ENCODE measurements at places on chromosomes 2 and 18.

- DNase-seq, result no peak
These were observed 95.1 kb downstream of the ASB1 start for GRCh38 chr2:238521870-238522269.

DNA sequence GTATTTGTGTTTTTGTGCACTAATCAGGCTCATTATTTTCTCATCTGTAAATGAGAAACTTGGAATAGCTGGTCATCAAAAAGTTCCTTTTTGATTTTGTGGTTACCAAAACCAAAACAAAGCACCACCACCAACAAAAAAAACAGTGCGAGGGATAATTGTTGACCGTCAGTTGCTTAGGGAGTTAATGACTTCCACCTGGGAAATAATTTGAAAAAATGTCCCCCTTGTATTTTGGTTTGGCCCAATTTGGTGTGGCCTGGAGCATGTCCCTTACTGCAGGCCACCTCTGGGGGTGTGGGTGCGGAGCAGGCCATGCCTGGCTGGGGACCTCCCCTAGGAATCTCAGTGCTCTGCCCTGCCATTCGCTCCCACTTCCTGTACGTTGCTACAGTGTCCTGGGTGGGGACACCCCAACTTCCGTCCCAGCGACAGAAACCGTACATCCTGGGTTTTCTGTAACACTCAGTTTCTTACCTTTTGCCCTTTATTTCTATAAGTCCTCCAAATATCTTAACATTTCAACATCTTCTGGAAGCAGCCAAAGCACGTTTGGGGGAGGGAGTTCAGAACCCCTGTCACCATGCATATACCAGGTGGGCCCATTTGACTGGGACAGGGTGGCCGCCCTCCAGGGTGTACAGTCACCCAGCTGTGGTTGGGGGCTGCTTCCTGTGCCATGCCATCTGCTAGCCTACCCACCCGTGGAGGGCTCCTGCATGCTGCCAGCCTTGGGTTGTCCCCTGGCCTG, 31.3 kb downstream of the NCK2 start:
- no peak for DNase-seq

GRCh38 chr2:40584432-40584831, 132.5 kb upstream of the SLC8A1 start:
- DNase-seq, result no peak

DNA sequence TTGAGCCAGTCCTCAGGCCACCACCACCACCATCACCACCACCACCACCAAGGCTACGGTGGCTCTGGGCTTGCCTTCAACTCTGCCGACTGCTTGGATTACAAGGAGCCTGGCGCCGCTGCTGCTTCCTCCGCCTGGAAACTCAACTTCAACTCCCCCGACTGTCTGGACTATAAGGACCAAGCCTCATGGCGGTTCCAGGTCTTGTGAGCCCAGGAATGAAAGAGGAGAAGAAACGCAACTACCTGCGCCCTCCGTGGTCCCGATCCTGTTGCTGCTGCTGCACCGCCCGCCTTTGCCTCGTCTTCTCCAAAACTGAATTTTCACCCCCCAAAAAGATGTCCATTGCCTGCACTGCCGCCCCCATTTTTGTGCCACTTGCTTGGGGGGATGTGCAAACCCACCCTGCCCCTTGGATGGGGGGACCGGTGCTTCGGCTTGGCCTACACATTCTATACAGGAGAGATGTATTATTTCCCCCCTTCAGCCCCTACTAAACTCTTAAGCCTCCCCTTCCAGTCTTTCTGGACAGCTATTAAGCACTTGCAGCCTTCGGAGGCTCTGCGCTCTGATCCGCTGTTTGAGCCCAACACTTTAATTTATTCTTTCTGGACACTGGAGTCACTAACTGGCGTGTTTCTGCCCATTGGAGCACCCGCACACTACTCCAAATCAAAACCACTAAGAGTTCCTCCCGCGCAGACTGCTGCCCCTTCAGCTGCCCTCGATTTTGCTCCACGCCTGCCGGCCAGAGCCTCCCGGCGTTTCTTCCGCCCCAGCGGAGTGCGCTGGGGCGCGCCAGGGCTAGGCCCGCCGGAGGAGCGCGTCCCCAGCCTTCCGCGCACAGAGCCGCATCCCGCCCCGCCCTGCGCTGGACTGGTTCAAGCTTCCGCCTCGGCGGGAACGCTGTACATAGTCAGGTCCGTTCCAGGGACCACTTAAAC, 5.7 kb downstream of the OTX1 start:
- DNase-seq, result no peak

GRCh38 chr2:3427272-3427671, 47.8 kb downstream of the TRAPPC12 start:
- no peak for DNase-seq

DNA sequence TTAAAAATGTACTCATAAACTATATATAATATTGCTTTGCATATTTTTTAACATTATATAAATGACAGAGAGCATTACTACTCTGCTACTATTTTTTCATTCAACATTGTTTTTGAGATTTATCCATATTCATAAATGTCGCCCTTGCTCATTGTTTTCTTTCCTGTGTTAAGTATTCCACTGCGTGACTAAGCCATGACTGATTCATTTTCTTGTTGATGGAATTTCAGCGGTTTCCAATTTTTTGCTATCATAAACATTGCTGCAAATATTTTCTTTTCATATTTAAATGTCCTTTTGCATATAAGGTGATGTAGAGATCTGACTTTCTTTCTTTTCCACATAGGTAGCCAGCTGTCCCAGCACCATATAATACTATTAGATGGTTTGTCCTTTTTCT, 57.6 kb downstream of the SFXN5 start:
- no peak for DNase-seq

DNA sequence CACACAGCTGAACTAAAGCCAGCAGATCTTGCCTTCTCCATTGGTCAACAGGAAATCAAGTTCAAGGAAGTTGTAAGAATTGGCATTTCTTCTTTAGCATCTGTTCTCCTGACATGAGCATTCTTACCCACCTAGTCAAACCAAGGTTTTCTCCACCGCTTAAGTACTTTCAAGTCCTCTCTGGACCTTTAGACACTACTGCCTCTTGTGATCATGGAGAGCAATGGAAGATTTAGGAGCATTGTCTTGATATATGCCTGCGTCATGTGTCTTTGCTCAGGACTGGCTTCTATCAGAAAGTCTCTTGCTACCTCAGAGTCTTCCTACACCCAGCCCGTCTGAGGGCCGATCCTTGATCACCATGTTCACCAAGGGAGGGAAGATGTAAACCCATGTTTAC, 262.2 kb downstream of the PHLPP1 start:
- DNase-seq, result no peak

- DNase-seq, result no peak
These were observed 151.8 kb downstream of the DYSF start for GRCh38 chr2:71605173-71605641.

GRCh38 chr18:25350489-25351251, 1.3 kb downstream of the ZNF521 start:
- no peak for DNase-seq

GRCh38 chr2:134738141-134738870, 19.5 kb upstream of the TMEM163 start:
- no peak for DNase-seq

DNA sequence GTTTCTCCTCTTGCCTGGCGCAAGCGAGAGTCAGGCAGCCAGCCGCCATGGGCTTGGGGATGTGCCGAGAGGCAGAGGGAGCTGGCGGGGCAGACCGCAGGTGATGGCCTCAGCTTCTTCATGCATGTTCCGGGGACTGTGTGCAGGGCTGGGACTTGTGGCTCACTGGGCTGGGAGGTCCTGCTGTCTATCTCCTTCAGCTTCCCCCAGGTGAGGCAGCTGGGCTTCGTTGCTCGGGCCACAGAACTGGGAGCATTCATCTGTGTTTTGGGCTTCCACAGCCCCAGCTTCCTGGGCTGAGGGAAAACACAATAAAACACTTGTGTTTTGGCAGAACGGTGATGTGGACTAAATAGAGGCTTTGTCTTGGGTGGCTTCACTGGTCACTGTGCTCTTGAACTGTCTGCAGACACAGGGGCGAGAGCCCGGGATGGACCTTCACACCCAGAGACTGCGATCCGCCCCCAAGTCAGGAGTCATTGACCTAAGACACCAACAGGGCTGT, 93.5 kb downstream of the DYSF start:
- DNase-seq, result no peak

GRCh38 chr2:223300326-223300725, 248.3 kb downstream of the KCNE4 start:
- DNase-seq, result no peak

DNA sequence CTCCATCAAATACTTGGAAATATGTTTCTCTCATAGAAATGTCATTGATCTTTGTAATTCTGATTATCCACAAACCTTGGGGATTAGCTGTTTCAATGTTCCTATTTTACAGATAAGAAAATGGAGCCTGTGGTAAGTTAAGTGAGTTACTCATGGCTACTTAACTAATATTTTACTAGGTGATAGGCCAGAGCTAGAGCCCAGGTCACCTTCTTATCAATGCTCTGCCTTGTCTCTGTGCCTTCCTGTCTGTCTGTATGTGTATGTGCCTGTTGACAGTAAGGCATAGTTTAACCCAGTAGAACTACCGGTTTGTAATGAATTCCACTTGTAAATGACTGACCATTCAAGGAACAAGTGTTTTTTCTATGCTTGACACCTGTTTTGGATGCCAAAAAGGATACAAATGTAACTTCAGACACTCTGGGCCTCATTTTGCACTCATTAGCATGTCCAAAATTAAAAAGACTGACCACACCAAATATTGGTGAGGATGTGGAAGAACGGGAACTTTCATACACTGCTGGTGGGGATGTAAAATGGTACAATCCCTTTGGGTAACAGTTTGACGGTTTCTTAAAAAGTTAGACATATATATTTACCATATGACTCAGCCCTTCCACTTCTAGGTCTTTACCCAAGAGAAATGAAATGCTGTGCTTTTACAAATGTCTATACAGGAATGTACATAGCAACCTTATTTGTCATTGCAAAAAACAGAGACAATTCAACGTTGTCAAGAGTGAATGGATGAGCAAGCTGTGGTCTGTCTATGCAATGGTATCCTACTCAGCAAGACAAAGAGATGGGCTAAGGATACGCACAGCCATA, 19.6 kb upstream of the IL1A start:
- DNase-seq, result no peak

GRCh38 chr18:8685914-8686216, 19.5 kb upstream of the MTCL1 start:
- no peak for DNase-seq

GRCh38 chr18:61597316-61597715, 264.1 kb downstream of the CDH20 start:
- no peak for DNase-seq

- DNase-seq, result no peak
These were observed 64.6 kb downstream of the THADA start for GRCh38 chr2:43531251-43531650.

- DNase-seq, result no peak
These were observed 47.9 kb downstream of the E2F6 start for GRCh38 chr2:11417946-11418585.

DNA sequence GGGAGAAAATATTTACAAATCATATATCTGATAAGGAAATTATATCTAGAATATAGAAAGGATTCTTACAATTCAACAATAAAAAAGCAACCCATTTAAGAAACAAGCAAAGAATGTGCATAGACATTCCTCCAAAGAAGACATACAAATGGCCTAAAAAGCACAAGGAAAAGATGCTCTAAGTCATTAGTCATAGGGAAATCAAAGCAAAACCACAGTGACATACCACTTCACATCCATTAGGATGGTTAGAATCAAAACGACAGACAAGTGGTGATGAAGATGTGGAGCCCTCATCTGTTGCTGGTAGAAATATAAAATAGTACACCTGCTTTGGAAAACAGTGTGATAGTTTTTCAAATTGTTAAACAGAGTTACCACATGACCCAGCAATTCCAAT, 48.2 kb downstream of the MAPRE2 start:
- DNase-seq, result no peak

DNA sequence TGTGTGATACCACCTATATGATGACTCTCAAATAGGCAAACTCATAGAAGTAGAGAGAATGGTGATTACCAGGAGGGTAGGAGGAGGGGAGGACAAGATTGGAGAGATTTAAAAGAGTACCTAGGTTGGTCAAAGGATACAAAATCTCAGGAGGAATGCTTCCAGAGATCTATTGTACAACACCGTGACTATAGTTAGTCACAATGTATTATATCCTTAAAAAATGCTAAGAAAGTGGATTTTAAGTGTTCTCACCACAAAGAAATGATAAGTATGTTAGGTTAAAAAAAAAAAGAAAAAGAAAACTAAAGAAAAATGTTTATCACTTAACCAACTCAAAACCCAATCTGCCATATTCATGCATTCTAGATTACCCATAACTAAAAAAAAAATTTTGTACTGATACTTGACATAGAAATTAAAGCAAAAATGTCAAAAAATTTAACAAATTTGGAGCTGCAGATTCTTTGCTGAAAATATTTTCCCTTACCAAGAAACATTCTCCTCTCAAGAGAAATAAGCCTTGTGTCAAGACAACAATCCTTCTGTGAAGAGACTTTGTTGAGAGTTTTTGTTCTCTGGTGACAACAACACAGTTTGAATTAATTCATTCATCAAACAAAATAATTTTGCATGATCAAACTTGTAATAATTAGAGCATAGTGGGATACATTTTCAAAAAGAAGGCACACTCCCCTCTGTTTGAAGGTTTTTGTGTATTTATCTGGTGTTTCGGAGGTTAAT, 213.1 kb downstream of the DNER start:
- DNase-seq, result no peak

DNA sequence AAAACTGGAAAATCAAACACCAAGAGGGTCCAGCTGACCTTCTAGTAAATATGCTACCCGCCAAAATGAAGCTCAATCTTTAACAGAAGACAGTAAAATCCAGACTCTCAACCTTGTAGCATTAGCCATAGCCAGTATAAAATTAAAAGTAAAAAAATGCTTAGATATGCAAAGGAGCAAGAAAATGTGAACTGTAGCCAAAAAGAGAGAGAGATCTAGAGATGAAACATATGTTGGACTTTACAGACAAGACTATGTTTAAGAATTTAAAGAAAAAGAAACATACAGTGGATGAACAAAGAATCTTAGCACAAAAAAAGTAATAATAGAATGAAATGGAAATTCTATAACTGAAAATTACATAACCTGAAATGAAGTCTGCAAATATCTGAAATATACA, 344.5 kb downstream of the LRATD1 start:
- no peak for DNase-seq

GRCh38 chr2:13876491-13877037, 756.0 kb upstream of the LRATD1 start:
- DNase-seq, result no peak
